Right atrium auricular region (tissue), 2 donors: ENCODE measurements at places on chromosomes 2 and 18.
A peak's percentile ranks its signal among the peaks of the same experiment; 100 is the strongest.

DNA sequence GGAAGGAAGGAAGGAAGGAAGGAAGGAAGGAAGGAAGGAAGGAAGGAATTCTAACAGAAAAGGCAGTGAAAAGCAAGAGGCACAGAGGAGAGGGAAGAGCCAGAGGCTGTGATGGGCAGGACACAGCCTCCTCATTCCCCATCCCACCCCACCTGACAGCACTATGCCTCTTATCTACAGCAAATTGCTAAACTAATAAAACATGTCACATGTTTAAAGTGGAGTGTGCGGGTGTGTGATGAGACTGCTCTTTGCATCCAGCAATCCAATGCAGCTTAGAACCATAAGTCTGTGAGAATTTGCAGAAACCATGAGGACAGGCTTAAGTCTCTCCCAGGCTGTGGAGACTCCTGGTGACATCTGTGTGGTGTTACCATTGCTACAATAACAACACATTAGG is 108.4 kb upstream of the ALK start:
- DNase-seq = no peak

DNA sequence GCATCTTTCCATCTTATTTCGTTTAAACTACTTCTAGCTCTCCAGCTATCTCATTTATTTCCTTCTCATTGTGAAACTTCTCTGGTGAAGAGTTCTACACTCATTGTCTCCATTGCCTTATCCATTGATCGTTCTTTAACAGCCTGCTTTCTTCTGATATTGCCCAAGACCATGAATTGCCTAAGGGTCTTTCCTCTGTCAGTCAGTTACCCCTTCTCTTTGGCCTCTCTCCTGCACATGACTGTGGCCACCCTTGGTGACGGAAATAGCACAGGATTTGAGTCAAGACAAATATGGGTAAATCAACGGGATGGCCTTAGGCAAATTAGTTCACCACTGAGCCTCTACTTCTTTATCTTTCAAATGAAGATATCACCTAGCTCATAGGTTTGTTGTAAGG is 26.6 kb downstream of the NHEJ1 start:
- DNase-seq = no peak

GRCh38 chr2:99471654-99472599 is 17.9 kb downstream of the REV1 start:
- DNase-seq = no peak

- no peak for DNase-seq
Observed at GRCh38 chr2:182628916-182629315, 87.1 kb upstream of the DNAJC10 start.

DNA sequence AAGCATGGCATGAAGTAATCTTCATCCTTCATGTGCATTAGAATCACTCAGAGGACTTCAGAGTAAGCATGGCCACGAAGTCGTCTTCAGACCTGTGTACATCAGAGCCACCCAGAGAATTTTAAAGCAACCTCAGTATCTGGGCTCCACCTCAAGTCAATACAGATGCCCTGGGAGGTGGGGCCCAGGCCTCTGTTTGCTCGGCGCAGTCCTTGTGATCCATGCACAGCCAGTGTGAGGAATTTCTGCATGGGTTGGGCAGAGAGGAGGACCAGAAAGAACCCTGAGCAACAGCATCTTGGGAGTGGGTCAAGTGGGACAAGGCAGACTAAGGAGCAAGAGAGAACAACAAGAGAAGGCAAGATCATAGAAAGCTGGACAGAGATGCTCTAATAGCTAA is 220.4 kb upstream of the TMEM200C start:
- DNase-seq = no peak

DNA sequence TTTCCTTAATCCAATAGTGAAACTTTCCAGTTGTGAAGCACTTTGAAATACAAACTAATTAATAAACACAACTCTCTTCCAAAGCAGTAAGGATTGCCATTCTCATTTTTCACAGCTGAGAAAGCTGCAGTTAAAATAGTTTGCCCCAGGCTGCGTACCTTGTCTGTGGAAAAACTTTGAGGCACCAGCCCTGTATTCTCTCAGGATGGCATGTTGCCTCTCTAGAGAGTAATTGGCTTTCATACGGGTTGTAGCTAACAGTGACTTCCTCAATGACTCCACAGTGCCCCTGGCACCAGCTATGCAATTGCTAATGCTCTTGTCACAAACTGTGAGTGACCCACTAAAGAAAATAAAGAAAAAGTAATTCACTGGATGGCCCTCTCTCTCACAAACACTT is 345.7 kb downstream of the MTX2 start:
- no peak for DNase-seq

- no peak for DNase-seq
Observed at GRCh38 chr2:30332791-30333453, 101.6 kb downstream of the LBH start.

DNA sequence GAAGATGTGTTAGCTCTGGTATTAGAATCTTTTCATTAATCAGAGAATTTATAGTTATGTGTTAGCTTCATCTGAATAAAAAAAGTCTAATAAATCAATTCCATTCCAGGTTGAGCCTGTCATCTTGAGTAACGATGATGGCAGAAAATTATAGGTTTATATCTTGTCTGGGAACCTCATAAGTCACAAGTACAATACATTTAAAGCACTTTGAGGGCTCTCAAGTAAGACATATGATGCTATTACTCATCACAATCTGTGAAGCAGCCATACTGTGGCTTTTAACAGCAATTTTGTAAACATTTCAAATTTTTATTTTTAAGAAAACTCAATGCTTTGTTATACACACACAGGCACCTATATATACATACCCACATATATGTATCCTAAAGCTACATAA is 484.1 kb upstream of the VRK2 start:
- DNase-seq = no peak

DNA sequence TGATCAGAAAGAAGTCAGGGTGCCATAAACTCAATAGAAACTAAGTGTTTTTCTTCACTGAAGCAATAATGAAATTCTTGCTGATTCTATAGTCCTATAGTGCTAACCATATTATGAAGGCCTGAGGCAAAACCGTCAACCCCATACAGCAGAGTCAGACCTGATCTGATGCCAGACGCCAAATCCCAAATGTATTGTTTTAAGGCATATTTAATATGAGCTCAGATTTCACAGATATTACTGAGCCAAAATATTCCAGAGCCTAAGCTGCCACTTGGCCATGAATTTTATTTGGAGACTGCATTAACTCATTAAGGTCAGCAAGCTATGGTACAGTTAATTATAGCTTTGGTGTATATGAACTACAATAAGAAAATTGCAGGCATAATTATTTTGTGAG is 53.4 kb downstream of the SCN1A start:
- DNase-seq = no peak

- DNase-seq = no peak
Observed at GRCh38 chr2:63582873-63583272, 5.4 kb downstream of the WDPCP start.

DNA sequence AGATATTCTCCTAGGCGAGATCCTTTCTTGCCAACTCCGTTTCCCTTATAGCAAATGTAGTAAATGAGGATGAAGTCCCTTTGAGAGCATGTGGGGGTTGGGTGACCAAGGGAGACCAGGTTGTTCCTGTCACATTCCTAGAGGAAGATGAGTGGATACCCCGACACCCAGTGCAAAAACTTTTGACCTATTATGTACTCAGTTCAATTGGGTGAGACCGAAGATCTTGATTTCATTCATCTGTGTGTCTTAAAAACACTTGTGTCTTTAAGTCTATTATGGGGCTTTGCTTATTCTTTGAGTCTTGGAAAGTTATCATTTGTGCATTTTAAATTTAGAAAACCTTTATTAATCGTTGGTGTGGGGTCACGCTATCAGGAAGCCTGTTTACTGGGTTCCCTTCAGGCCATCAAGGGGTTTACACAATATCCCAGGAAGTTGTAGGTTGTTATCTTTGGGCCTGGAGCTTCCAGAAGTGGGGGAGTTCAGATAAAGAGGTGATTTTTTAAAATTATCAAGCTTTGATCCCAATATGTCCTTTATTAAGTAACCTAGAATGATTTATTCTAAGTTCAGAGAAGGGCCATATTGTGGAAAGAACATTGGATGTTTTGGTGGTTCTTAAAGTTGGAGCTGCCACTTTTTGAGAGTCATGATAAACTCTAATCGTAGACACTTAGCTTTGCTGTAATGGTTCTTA is 2.8 kb downstream of the RHOB start:
- peak; percentile 59 for DNase-seq

- no peak for DNase-seq
Observed at GRCh38 chr2:210557721-210558120, 1.3 kb downstream of the CPS1 start.

GRCh38 chr2:129759472-129760010 is 219.9 kb upstream of the RAB6C start:
- peak; percentile 13 for DNase-seq
